ENCODE measurements at places on chromosomes 3 and 15.

DNA sequence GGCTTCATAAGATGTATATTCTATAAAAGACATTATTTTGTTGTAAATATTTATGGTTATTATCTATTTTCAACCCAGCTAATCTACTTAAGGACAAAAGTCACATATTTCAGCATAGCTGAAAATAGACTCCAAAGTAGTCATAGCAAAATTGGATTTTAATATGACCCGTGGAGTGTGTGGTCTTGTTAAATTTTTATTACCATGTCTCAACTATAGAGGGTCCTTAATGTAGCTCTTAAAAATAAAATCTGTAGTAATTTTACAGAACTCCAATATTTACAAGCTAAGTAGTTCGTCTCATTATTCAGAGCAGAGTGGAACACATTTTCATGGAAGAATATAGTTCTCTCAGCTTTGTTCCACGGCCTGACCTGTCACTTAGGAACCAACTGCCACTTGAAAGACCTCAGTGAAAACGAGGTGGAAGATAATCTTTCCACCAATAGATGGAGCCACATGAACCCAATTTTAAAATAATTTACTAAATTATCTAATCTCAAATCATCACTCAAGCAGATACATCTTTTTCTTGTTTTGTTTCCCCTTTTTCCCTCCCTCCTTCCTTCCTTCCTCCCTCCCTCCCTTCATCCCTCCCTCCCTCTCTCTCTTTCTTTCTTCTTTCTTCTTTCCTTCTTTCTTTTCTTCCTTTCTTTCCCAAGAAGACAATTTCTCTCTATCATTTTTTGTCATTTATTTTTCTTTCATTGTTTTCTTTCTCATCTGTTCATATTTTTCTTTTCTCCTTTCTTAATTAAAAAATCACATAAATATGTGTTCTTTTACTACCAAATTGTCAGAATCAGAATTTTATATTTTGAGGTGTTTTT is 97.2 kb downstream of the CLDN1 start:
- no peak for DNase-seq

DNA sequence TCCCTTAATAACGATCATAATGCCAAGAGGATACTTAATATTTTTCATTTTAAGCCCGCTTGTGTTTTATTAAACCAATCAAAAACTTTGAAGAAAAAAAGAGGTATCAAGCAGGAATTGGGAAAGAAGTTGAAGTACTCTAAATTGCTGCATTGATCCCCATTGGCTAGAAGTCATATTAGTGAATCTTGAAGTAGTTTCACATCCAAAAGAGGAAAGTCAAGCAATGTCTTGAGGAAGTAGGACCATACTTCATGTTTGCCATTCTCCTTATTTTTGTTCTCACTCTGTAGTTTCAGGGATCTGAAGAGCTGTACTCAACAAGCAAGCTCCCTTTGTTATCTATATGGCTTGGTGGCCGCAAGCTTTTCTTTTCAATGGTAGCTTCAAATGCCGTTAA is 2.2 kb downstream of the SCAANT1 start:
- no peak for DNase-seq

DNA sequence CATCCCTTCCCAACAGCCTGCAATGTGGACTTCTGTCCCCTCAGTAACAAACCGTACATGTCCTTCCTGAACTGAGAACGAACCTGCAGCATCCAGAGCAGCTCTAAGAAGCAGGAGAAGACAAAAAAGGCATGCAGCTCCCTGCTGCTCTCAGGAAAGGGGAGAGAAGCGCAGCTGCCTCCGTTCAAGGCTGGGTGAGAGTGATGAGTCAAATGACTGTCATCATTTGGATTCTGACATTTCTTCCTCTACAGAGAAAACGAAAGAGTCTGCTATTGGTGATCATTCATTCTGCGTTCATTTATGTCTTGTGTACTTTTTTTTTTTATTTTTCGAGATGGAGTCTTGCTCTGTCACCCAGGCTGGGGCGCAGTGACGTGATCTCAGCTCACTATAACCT is 677.8 kb downstream of the FHIT start:
- no peak for DNase-seq

DNA sequence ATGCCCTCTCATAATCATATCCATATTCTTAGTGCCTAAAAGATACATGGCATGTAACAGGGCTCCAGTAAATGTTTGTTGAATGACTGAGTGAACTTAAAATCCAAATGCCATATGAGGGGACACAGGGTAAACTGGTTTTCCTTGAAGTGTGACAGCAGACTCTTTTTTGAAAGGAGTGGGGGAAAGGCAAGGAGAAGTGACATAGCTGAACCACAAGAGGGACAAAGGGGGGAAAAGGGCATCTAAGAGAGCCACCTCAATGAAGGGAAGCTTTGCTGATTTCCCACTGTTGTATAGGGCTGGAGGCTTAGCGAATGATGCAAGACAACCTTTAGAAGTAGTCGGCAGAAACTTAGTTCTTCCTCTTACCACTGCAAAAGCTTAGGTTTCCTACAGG is 9.1 kb downstream of the TRIM42 start:
- no peak for DNase-seq

DNA sequence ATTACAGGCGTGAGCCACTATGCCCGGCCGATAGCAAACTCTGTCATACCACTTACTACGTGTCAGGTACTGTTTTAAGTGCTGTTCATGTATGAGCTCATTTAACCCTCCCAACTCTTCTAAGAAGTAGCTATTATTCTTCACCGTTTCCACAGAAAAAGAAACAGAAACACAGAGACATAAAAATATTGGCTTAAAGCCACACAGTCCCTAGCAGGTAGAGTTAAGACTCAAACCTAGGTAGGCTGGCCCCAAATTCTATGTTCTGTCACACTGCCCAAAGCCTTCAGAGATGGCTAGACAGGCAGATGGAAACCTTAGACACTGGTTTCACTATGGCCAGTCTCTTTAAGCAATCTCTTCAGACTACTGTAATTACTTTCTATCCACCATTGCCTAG is 149.8 kb upstream of the KCNMB2 start:
- DNase-seq: no peak

- no peak for DNase-seq
These were observed 42.4 kb upstream of the LARS2 start for GRCh38 chr3:45345846-45346580.

DNA sequence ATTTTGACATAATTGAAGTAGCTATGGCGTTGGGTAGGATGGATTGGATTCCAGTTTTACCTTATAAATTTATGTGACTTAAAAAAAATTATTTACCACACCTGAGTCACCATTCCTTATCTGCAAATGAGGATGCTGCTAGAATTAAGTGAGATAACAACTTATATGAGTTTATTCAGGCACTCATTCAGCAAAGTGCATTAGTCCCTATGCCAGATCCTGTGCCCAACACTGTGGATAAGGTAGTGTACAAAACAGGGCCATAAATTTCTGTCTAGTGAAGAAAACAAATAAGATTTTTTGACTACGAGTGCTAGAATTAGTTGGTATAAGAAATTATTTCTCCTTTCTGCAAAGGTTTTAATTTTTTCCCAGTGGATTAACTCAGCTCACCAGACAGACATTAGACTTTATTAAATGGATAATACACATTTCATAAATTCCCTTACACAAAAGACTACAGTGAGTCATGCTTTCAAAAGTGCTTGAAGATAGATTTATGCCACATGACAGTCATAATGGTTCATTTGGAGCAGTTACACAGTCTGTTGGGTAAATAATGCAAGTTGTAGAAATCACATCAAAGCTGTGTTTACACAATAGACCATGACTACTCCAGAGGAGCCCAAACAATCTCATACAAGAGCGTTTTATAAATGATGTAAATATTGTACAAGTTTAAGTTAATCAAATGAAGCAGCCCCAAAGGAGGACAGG is 129.9 kb upstream of the TGFBR2 start:
- no peak for DNase-seq

- no peak for DNase-seq
These were observed 179.4 kb upstream of the CGNL1 start for GRCh38 chr15:57196865-57197264.

DNA sequence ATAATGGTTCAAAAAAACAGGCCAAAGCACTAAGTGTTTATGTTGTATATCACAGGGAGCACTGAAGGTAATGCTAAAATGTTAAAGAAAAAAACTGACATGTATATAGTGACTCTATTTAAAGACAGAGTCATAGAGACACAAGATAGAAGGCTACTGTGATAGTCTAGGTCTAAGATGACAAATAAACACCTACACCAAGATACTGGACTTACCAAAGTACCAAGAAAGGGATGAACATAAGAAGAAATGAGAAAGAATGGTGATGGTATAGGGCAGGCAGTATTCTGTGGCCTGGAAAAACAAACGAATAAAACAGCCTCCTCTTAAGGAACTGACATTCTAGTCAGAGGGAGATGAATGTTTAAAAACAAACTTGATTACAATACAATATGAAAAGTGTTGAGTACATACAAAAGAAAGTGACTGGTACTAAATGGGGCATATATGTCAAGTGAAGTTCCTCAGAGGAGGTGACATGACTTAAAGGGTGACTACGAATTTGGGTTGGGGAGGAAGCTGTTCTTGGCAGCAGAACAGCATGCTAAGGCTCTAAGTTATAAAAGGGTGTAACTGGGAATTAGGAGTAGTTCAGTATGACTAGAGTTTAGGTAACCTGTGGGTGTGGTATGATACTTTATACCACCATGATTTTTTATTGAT is 5.9 kb downstream of the ABHD10 start:
- no peak for DNase-seq

- DNase-seq: no peak
These were observed 34.6 kb upstream of the AEN start for GRCh38 chr15:88586401-88587162.

- DNase-seq: no peak
These were observed 6.9 kb downstream of the NUDT16 start for GRCh38 chr3:131388490-131388799.

DNA sequence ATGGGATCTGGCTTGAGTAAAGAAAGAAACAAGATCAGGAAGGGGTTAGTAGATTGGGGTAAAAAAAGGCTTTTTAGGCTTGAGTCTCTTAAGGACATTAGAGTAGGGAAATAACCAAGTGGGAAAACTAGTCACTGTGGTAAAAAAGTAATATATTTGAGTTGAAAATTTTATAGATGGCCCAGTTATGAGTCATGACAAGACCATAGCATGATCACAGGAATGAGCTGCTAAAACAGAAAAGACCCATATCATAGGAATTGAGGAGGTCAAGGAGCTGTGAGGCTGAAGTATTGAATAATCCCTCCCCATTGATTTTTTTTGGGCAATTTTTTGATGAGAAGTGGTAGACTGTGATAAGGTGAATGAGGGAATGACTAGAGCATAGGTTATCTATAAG is 69.2 kb upstream of the TBC1D5 start:
- DNase-seq: no peak

DNA sequence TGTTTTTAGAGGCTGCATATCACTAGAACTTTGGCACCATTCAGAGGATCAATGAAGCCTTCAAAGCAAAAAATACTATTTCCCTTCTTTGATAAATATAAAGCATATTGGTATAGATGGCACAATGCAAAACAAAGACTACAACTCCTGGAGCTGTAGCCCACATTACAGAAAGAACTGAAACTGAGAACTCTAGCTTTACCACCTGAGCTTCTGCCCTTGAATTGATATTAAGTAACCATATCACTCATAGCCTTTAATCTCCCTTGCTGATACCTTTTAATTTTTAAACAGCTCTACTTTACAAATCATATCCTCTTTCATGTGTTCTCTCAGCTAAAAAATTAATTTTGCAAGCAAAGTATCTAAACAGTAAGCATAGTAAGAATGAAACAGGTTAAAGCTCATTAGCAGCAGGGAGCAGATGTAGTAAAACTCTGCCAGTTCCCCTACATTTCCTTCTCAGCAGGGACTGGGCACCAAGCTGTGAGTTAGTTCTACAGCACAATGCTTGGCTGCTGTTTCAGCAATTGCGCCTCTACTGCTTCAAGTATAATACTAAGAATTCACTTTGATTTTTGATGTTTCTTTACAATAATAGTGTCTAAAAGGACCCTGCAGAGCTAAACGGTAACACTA is 97.9 kb upstream of the NANOGP8 start:
- DNase-seq: no peak

DNA sequence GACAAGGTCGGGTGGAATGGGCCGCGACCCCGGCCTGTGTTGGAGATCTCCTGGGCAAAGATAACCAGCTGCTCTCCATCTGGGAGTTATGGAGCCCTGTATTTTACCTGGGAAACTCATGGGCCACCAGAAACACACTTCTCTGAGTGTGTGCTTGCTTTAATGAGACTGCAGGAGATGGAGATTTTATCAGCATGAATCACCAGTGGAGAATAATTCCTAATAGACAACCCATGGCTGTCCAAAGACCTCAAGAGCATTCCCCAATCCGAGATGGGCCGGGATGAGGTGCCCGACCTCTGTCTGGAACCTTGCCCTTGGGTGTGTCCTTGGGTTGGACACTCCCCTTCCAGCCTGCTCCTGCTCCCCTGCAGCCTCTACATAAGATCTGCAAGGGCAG is 389.3 kb downstream of the GABRG3 start:
- DNase-seq: no peak

GRCh38 chr3:119098619-119099222 is 47.2 kb upstream of the TEX55 start:
- DNase-seq: peak; percentile 41
